ENCODE measurements at places on chromosomes 1 and 21. TPM values are rescaled to one million over a fixed set of nuclear protein-coding genes. Genes with fewer than 3 reads are reported as not detected.

Gene OR14A16
- total RNA-seq: not detected

Gene SLAMF6
- not detected for total RNA-seq

Gene HES4
- 3.9 TPM for total RNA-seq

Gene PCP4L1
- total RNA-seq: not detected

Gene DISP3
- under 0.01 TPM for total RNA-seq

Gene UBIAD1
- total RNA-seq: 6.3 TPM

Gene TRIM67
- not detected for total RNA-seq
